ENCODE measurements at places on chromosomes 5 and 9.

DNA sequence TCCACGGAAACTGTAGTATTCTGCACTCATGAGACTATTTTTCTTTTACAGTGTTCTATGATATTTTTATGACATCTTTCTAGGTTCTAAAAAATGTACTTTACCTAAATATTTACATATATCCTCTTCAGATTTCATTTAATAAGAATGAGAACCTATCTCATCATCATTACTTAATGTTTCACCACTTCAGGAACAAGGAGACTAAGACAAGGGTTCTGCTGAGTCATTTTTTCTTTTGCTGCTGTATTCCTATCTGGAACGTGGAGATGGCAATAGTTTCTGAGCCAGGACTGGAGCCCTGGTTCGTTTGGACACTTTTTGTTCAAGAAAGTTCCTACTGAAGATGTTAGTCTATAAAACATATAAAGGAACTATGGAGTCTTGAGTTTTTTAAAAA is 258.2 kb upstream of the MAP3K1 start:
- DNase-seq: no peak

- DNase-seq: peak; percentile 37
These were observed 36.2 kb upstream of the SMARCA2 start for GRCh38 chr9:1978941-1979340.

- DNase-seq: no peak
These were observed 127.3 kb downstream of the XRCC4 start for GRCh38 chr5:83204651-83205050.

GRCh38 chr5:58466939-58467338 is 7.1 kb upstream of the PLK2 start:
- peak; percentile 63 for DNase-seq

DNA sequence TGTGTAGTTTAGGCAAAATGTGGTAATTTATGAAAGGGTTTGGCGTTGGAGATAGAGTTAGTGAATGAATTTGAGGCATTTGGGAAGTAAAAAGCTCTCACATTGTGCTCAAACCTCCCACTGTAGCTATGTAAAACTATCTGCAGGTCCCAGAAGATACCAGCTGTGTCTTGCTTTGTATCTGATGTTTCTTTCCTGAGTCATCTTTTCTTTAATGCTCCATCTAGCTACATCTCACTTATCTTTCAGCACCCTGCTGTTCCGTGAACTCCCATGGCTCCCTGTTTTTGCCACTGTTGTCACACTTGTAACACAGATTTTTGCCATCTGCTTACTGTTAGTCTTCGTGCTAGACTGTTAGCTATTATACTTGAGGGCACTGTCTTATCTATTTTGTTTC is 253.1 kb downstream of the NPR3 start:
- no peak for DNase-seq

- DNase-seq: peak; percentile 61
These were observed 26.4 kb upstream of the ARHGAP26 start for GRCh38 chr5:142743592-142744441.

DNA sequence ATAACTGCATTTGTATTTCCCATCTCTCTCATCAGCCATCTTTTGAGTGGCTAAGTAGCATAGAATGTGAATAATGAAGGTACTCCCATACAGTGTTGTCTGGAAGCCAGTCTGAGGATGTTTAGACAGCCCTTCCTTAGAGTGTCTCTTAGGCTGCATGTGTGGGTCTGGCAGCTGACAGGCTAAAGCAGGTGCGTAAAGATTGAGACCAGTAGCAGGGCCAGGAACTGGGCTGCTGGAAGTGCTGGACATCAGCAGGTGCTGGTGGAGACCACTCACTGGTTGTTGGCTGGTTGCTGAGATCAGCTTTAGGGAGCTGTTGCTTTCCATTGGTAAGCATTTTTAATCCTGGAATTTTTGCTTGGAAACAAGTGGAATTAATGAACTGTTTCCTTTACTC is 197.5 kb downstream of the PCSK5 start:
- no peak for DNase-seq

- DNase-seq: no peak
These were observed 36.3 kb upstream of the CDKN2B start for GRCh38 chr9:22045423-22045822.

- DNase-seq: no peak
These were observed 1.6 kb upstream of the PRDM6 start for GRCh38 chr5:123087173-123088030.

- no peak for DNase-seq
These were observed 161.2 kb upstream of the PITX1 start for GRCh38 chr5:135195270-135195608.

- no peak for DNase-seq
These were observed 516 bp downstream of the MRPL41 start for GRCh38 chr9:137552022-137552768.

GRCh38 chr9:125549465-125549871 is 157.5 kb downstream of the MAPKAP1 start:
- DNase-seq: no peak

GRCh38 chr9:31112491-31112890 is 1272.0 kb upstream of the ACO1 start:
- no peak for DNase-seq

GRCh38 chr5:128121651-128122050 is 38.1 kb downstream of the SLC12A2 start:
- no peak for DNase-seq

DNA sequence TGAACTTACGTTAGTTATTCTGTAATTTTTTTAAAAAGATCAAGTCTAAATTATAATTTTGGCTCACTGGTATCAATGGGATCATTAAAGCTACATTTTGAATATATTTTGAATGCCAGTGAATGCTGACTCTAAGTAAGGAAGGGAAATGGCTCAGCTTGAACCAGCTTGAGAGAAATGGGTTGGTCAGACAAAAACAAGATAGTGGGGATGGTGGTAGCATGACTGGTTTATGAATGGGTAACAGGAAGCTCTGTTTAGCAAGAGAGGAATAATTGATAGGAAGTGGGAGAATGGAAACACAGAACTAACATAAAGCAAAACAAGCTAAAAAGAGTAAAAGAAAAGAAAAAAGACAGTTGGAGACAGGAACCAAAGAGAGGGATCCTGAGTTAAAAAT is 220.2 kb downstream of the ADAMTS6 start:
- DNase-seq: no peak

- DNase-seq: no peak
These were observed 712 bp upstream of the HSPA4 start for GRCh38 chr5:133051061-133051541.

- no peak for DNase-seq
These were observed 115.2 kb downstream of the GCNT1 start for GRCh38 chr9:76573905-76574760.

- DNase-seq: no peak
These were observed 66.1 kb downstream of the PAPPA start for GRCh38 chr9:116219686-116220085.

DNA sequence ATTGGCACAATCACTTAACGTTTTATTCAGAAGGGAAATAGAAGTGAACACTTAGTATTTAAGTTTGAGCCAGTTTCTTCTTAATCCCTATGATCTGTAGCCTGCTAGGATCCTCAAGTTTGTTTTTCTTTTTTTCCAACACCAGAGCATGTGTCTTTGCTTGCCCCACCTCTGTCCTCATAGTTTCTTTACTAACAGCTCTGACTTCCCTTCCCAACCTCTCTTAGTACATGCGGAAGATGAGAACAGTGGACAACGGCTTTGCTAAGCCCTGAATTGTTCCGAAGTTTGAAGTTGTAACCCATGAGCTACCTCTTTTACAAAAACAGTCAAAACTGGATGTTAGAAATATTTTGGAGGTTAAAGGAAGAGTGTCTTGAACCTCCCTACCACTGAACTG is 61.7 kb upstream of the TAF11L2 start:
- no peak for DNase-seq

DNA sequence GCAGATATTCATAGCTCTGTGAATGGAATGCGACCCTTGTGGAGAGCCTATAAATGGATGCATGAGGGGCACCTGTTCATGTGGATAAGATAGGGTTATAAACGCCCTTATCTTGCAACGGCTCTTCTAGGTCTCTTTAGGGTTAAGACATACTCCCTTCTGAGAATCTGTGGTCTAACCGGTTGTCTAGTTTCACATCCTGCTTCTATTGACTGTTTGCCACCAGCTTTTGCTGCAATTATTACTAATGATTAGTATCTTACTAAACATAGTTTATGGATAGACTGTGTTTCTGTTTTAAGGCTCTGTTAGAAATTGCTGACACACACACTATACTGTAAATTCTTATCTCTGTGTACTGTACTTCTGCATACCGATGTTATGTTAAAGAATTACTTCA is 198.9 kb upstream of the CYLC2 start:
- no peak for DNase-seq

DNA sequence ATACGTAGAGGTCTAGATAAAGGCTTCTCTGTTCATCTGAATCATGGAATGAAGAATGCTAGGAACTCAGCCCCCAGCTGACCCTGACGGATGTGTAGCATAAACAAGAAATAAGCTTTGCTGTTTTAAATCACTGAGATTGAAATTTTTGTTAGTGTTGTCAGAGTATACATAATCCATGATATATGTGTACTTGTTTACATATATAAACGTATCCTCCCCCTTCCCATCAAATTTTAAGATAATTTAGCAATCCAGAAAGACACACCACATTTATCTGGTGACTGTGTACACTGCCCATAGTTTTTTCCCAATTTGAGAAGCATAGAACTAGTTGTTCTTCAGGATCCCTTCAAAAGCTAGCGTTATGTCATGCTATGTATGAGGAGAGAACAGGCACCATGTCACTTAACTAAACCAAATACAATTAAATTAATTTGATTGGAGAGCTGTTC is 80.8 kb upstream of the OSMR start:
- DNase-seq: peak; percentile 84

- peak; percentile 65 for DNase-seq
These were observed 14.6 kb upstream of the PRR16 start for GRCh38 chr5:120449501-120449900.

DNA sequence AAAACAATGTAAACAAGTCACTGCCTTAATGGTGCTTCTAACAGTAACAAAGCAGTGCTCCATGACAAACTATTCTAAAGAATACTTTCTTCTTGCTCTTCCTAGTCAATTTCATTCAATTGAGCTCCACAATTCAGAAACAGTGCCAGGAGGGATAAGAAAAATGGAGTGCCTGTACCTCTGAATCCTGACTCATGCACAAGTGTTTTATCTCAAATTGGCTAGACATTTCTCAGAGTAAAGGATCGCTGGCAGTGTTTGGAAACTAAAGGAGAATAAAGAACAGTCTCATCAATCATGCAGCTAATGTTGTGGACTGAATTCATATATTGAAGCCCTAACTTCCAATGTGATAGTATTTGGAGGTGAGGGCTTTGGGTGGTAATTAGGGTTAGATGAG is 27.6 kb downstream of the SLC25A51 start:
- no peak for DNase-seq

DNA sequence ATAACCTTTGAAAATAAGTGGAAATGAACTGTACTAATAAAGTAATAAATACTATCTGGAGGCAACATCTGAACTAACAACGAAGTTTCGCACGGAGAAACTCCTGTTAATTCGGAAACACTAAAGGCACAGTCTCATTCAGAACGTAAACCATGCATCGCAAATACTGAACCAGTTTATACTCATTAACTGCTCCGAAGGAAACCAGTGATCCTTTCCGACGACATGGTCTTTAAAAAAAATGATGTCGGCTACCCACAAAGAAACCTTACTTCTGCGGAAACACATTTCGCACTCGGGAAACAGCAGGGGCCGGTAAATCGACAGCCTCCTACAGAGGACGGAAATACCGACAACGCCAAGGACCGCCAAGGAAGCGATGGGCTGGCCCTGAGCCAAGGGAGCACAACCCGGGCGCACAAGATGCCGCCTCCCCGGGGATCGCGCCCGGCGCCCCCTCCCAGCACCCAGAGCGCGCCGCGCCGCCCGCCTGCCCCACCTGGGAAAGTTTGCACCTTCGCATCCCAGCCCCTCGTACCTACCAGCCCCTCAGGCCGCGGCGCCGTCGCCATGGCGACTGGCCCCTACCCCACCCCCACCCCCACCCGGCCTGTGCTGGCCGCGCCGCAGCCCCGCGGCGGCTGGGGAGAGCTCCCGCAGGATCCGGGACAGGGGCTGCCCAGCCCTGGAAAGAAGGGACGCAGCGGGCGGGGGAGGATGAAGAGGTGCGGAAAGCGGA is 732 bp downstream of the PRKAA1 start:
- DNase-seq: peak; percentile 87

DNA sequence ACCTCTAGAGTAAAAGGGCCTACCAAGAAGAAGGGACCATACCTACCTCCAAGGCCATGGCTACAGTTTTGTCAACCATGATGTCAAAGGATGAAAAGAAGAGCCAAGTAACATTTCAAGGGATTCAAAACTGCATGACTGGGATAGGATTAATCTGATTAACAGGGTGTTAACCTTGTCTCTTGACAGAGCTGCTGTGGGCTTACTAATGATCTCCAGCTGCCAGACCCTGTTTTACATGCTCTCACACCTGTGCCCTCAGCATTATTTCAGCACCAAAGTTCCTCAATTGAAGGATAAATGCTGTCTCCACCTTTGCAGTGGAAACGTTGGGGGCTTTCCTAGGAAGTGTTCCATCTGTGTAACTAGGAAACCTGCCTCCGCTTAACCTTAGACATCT is 78.3 kb downstream of the DMAC1 start:
- no peak for DNase-seq

Data from ELR (cell line).